Tibial artery (tissue), 4 donors: ENCODE measurements at places on chromosomes 5 and 9.

- no peak for DNase-seq
Observed at GRCh38 chr9:85178474-85178873, 508.9 kb downstream of the NTRK2 start.

DNA sequence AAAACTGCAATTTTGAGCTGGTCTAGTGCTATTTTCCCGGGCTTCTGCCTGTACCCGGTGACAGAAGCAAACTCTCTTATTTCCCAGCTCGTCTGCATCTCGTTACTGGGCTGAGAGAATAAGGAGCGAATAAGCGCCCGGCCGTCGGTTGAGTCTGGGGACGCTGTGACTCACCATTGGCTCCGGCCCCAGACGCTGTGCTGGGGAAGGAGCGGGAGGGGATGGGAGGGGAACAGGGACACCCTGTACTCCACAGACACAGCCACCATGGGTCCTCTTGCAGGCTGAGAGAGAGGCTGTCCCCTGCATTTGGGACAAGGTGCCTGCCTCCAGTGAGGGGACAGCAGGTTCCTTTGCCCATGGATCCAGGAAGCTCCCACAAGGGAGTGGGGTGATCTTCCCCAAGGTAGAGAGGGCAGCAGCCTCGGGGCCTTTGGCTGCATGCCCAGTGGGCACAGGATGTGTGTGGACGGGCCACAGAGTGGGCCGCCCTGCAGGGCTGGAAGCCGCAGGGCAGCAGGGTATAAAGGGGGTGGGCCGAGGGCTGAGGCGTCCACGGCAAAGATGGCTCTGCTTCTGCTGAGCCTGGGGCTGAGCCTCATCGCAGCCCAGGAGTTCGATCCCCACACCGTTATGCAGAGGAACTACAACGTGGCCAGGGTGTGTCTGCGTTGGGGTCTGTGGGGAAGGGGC lies at the start of gene LCN9:
TSS of gene LCN9 (plus strand) at position 552 of the 693 bp plus-strand sequence. CDS start at position 565, 13 bp downstream.
- DNase-seq: no peak

GRCh38 chr5:17075236-17075635 lies 139.1 kb upstream of the MYO10 start:
- no peak for DNase-seq

DNA sequence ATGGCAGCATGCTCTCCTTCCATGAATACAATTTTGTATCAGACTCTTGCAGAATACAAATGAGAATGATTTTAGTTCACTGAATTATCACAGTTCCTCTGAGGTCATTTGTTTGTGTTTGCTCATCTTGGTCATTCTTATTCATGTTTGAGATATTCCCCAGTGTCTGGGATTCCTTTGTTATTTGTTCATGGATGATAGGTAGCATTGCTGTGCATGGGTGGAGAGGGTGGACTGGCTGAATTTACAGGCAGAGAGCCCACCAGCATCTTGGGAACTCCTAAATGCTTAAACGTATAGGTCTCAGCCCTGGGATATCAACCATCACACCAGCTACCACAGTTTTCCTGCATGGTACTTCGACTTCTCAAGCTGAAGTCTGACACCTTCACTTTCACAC lies 459.8 kb downstream of the CCDC171 start:
- no peak for DNase-seq

GRCh38 chr5:139178935-139179334 lies 19.2 kb downstream of the SIL1 start:
- DNase-seq: no peak

DNA sequence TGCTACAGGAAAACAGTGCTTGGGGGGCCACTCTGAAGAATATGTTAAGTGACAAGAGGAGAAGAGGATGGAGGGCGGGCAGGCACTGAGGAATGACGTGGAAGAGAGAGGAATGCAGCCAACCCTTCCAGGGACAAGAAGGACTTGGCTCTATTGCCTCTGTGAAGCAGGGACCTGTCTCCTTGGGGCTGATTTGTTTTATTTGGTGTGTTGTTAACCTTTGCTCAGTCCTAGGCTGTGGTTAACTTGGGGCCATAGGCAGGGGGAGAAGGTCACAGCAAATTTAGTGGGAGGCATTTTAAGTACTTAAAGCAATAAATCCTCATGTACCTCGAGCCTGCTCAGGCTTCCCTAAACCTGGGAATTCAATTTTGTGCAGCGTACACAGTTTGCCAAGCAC lies 39.9 kb downstream of the KIF4B start:
- DNase-seq: no peak

- DNase-seq: no peak
Observed at GRCh38 chr5:145446412-145446811, 388.7 kb downstream of the PRELID2 start.

DNA sequence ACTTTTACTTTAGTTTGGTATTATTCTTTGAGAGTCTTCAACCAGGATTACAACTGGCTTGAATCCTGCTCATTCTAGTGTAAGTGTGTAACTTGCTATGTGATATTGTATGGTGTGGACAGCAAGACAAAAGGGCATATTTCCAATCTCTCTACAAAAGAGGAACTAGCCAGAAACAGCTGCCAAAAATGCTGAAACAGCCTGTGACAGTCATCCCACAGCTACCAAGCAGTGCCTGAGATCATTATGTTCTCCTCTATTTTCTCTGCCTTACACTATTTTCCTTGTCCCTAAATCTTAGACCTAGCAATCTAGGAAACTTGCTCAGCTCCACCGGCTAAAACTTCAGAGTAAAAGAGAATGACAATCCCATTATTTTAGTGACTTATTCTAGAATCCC lies 42.8 kb downstream of the WDR41 start:
- DNase-seq: no peak

DNA sequence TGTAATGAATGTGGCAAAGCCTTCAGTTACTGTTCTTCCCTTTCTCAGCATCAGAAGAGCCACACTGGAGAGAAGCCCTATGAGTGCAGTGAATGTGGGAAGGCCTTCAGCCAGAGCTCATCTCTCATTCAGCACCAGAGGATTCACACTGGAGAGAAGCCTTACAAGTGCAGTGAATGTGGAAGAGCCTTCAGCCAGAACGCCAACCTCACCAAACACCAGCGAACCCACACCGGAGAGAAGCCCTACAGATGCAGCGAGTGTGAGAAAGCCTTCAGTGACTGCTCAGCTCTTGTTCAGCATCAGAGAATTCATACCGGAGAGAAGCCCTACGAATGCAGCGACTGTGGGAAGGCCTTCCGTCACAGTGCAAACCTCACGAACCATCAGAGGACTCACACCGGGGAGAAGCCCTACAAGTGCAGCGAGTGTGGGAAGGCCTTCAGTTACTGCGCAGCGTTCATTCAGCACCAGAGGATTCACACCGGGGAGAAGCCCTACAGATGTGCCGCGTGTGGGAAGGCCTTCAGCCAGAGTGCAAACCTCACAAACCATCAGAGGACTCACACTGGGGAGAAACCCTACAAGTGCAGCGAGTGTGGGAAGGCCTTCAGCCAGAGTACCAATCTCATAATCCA lies 6.8 kb downstream of the RPL12 start:
- DNase-seq: no peak
